GOT3 (cell line): ENCODE measurements at places on chromosomes 6 and 20.

GRCh38 chr6:125358898-125359297 lies 57.1 kb upstream of the HDDC2 start:
- DNase-seq = no peak

- DNase-seq = no peak
Measured at GRCh38 chr6:170505306-170505705, 47.8 kb downstream of the PSMB1 start.

GRCh38 chr20:57294550-57294949 lies 28.1 kb upstream of the BMP7 start:
- no peak for DNase-seq

DNA sequence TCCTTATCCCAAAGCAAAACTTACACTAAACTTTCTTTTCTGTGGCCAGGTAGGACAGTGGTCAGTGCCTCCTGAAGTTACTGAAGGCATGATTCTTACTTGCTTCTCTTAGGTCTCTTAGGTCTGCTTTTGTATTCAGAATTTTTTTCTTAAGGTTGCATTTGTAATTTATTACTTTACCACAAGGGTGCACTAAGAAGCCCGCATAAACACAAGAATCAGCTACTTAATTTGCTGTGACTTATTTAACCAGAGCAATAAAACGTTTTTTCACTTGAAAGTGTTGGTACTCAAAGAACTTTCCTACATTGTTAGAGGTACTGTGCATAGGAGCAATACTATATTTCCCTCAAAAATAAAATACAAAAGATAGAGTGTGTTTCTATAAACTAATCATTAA lies 75.4 kb upstream of the LAMA2 start:
- no peak for DNase-seq

GRCh38 chr6:30814146-30815040 lies 69.9 kb upstream of the DDR1 start:
- no peak for DNase-seq

DNA sequence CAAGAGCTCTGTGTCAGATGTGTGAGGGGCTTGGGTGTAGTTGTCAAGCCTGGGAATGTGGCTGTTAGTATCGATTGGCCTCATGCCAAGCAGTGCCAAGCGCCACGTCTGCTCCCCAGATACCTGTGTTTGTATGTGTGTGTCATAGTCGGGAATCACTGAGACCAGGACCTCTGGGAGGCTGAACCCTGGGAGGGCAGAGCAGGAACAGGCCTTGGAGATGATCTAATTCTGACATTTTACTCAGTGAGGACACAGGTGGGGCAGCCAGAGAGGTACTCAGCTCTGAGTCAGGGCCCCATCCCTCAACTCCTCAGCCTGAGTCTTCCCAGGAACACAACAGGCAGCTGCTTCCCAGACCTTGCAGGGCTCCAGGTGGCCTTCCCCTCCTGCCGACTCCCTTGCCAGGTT lies 51.2 kb upstream of the FANCE start:
- no peak for DNase-seq

DNA sequence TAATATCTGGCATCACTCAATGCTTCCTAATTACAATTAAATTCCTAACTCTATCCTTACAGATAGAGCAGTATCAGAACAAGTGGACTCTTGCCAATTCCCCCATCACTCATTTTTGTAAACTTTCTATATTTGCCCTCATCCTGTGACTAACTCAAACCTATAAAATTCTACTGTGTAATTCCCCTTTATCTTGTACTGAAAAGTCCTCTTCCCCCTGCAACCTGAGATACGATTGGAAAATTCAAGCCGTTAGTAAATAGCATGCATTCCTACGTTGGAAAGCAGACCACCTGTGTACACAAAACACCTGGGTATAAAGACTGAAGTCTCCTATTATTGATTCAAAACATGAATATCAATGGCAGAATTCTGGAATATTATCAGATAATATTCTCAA lies 70.4 kb upstream of the KCNQ5 start:
- no peak for DNase-seq

- DNase-seq = no peak
Measured at GRCh38 chr6:72931325-72931887, 293.9 kb downstream of the KHDC1L start.

- DNase-seq = no peak
Measured at GRCh38 chr6:160137989-160138835, 16.6 kb downstream of the SLC22A1 start.

GRCh38 chr20:58522666-58523065 lies 7.5 kb upstream of the APCDD1L start:
- no peak for DNase-seq

DNA sequence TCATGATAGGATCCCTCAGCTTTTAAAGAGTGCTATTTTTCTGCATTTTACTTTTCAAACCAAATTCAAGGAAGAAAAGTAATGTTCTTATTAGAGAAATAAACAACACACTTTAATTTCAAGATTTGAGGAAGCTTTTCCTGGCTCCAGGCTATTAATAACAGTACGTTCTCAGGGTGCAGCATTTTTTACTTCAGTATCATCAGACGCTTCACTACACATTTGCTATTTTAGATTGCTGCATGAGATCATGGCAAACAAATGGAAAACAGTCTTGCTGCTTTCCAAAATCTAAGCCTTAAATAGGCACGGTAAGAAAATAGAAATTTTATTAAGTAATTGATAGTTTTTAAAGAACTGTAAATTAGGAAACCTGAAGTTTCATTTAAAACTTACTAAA lies 253.6 kb upstream of the EXOC2 start:
- no peak for DNase-seq

- no peak for DNase-seq
Measured at GRCh38 chr6:71855406-71855805, 30.9 kb upstream of the RIMS1 start.

- DNase-seq = no peak
Measured at GRCh38 chr20:50404419-50405234, 105.6 kb upstream of the PTPN1 start.

- DNase-seq = no peak
Measured at GRCh38 chr6:139641376-139641775, 266.9 kb upstream of the CITED2 start.

DNA sequence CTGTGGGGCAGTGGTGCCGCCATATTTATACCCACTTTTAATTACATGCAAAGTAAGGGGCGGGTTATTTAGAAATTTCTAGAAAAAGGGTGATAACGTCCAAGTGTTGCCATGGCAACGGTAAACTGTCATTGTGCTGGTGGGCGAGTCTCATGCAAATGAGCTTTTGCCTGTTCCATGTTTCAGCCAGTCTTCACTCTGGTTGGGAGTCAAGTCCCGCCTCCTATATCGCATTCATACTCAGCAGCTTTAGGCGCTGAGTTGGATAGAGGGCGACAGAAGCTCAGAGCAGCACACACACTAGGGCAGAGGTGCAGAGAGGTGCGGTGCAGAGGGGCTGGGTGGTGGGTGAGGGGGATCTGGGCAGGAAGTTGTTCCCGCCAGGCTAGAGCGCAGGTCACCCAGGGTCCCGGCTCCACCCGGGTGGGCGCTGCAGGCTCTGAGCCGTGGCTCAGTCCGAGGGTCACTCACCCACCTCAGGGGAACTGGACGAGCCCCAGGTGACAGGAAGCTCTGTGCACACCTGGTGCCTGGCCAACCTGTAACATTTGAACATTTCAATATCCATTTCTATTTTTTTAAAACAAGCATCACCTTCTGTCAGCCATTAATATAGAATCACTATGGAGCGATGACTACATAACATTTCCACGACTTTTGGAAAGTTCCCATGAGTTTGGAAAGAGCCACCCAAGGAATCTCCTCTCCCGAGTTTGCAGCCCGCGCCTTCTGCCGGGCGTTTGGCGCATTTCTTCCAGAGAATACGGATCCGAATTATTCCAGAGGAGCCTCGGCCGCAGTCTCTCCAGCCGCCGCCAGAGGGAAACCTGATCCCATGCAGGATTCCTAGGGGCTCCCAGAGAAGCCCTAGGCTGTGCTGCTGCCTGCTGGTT lies 89.1 kb upstream of the PHACTR3 start:
- peak; percentile 39 for DNase-seq

- DNase-seq = no peak
Measured at GRCh38 chr6:35183935-35184334, 29.8 kb upstream of the SCUBE3 start.

GRCh38 chr6:43669922-43670622 lies 17.5 kb downstream of the MRPS18A start:
- no peak for DNase-seq

DNA sequence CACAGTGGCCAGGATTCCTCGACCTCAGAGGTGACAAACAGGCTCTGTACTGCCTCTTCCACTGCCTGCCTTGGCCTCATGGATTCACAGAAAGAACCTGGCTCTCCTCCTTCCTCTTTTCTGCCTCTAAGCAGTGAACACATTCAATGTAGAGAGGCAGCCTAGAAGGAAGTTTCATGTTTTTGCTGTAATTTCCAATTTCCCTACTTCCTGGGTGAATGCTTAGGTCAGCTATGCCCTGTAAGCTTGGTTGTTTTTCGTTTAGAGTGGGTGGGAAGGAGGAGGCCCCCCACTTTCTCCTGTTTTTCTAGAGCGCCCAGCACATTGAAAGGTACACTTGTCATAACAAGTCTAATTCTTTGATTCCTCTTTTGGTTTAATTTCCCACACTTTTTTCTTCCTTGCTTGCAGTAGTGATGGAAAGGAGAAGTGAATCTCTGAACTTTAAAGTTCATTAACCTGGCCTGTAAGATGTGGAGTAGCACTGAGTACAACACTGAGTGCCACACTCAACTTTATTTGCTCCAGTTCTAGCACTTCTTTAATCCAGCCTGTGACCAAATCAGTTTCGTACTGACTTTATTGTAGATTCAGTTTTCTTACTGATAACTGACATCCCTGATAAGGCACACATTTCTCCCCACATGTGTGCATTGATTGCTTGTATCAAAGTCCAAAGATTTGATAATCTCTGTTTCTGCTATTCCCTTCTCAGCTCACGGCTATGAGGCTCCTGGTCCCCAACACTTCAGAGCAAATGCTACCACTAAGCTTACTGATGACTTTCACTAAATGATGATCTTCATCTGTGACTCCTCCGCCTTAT lies 100.0 kb upstream of the MAN1A1 start:
- no peak for DNase-seq

GRCh38 chr6:134056046-134056445 lies 3.6 kb upstream of the SLC2A12 start:
- no peak for DNase-seq

GRCh38 chr6:52403627-52404026 lies 16.5 kb upstream of the EFHC1 start:
- no peak for DNase-seq

- no peak for DNase-seq
Measured at GRCh38 chr6:129317931-129318820, 391.8 kb downstream of the ARHGAP18 start.

DNA sequence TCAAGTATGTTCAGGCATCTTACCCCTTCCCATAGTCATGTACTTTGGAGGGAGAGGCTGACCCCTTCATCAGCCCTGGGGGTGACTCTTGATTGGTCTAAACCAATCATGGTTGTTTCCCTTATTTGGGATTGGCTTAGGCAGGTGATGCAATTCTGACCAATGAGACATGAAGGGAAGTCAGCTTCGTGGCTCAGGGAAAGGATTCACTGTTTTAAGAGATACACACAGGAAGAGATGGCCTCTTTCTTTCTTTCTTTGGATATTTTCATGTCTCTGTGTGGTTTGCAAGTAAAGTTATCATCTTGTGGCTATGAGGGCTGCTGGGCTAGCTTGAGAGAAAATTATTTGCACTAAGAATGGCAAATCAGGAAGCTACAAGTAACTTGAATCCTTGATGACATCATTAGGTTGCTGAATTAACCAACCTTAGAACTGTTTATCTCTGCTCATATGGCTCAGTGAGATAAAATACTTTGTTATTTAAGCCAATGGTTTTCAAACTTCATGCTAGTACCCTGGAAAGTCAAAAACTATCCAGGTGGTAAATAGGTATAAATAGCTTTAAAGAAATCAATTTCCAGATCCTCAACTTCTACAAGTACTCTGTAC lies 144.2 kb upstream of the CENPW start:
- DNase-seq = no peak

GRCh38 chr6:99810942-99811620 lies 182.9 kb downstream of the MCHR2 start:
- no peak for DNase-seq

DNA sequence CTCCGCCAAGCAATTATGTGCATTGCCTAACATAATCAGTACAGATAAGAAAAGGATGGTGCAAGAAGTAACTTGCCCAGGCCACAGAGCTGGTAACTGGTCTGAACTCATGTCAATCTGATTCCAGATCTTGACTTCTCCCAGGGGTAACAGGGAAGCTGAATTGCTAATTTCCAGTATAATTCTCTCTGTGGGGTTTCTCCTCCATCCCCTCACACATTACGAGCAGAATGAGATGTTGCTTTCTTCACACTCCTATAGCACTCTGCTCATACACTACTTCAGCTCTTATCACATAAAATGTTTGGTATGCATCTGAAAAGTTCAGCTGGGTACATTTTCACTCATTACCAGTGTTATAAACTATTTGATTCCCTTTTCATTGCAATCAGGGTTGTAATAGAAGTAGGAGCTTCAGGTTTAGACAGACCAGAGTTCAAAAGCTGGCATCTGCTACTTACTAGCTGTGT lies 24.0 kb upstream of the LRRC1 start:
- DNase-seq = no peak

- DNase-seq = no peak
Measured at GRCh38 chr6:120272038-120272437, 922.5 kb upstream of the MAN1A1 start.

DNA sequence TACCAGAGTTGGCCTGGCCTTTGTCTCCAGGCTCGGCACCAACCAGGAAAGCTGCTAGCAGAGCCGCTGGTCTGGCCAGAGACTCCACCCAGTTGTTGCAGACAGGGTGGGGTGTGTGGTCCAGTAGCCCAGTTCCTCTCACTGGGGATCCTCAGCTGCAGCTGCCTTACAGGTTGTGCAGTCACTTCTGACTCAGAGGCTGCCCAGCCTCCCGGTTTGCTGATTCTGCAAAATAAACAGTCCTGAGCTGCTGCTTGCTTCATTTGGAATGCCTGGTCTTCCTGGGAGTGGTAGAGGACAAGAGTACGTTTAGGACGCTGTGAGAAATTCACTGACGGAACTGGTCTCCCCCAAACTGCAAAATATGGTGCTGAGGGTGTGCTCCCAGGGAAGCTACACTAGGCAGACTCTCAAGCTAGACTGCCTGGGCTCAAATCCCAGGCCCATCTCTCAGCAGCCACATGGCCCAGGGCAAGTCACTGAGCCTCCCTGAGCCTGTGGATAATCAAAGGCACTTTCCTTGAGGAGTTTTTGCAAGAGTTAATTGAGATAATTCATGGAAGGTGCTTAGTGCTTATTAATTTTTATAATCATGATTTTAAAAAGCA lies 246.1 kb downstream of the TFAP2C start:
- DNase-seq = peak; percentile 18

GRCh38 chr6:154384191-154384590 lies 27.6 kb upstream of the IPCEF1 start:
- no peak for DNase-seq

- DNase-seq = no peak
Measured at GRCh38 chr6:84908304-84908904, 144.0 kb upstream of the TBX18 start.

GRCh38 chr6:134589512-134589911 lies 271.6 kb upstream of the SGK1 start:
- peak; percentile 40 for DNase-seq

GRCh38 chr20:37007898-37008649 lies 56.6 kb upstream of the SAMHD1 start:
- no peak for DNase-seq

- no peak for DNase-seq
Measured at GRCh38 chr6:142313284-142313683, 11.5 kb downstream of the ADGRG6 start.

- DNase-seq = no peak
Measured at GRCh38 chr20:57480444-57481160, 44.3 kb downstream of the CTCFL start.

- DNase-seq = no peak
Measured at GRCh38 chr6:65557224-65557623, 149.8 kb downstream of the EYS start.
